Fibroblast of skin of right biceps (primary cell): ENCODE measurements at places on chromosomes 12 and 14.
A peak's percentile ranks its signal among the peaks of the same experiment; 100 is the strongest.

DNA sequence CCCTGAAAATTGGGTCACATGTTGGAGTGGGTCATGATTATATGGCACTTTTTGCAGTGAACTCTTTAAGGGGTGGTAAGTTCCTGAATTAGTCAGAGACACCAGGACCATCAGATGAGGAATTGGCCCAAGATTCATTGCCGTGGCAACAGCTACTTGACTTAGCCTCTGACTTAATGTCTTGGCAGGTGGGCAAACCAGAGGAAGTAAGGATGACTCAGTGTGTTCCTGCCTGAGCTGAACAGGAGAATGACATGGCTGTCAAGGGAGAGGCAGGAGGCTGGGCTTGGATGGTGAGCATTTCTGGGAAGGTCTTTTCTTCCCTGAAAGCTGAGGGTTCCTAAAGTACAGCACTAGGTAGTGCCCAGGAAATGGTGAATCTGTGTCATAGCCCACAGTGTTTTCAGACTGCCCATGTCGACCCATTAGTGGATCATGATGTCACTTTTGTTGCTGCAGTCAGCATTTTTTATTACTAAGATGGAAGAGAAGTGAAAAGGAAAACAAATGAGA, 170.1 kb upstream of the PWP1 start:
- DNase-seq, result peak; percentile 97

GRCh38 chr12:130701402-130701744, 14.7 kb downstream of the RIMBP2 start:
- no peak for DNase-seq

- DNase-seq, result no peak
These were observed 3.9 kb downstream of the LHX5 start for GRCh38 chr12:113467502-113468364.

DNA sequence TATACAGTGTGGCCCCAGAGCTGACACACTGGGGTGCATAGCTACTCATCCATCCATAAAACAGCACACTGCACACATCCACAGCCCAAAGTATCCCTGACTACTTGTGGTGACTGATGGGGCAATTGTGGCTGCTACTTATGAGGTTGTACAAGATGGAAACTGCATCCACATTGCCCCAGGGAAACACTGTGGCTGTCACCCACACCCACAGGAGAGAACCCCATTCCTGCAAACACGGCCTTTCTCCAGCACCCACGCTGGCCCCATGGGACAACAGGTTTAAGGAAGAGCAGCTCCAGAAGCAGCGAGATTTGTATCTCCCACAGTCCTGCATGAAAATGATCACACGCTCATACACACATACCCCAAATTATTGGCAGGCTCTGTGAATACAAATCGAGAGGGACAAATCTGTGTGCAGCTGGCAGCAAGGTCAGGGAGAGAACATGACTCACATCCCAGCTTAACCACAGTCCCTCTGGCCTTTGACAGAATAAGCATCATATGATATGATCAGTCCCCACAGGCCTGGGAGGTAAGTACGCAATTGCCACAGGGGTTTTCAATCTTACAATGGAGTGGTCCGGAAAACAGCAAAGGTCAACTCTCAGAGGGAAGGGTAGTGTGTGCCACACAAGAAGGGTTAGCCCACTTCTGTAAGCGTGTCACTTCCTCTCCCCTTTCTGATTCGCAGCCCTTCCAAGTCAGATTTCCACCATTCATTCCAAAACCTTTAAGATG, 61.9 kb downstream of the ESR2 start:
- peak; percentile 53 for DNase-seq

DNA sequence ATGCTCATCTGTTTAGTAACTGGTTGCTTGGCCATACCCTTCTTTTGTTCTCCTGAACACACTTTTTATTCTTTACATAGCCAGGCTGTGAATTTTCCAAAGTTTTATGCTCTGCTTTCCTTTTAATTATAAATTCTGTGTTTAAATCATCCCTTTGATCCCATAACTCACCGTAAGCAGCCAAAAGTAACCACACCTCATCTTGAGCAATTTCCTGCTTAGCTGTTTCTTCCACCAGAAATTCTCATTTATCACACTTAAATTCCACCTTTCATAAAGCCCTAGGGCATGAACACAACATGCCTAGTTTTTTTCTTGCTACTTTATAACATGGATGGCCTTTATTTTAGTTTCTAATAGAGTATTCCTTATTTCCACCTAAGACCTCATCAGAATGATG, 510.7 kb downstream of the C12orf50 start:
- DNase-seq, result peak; percentile 30

DNA sequence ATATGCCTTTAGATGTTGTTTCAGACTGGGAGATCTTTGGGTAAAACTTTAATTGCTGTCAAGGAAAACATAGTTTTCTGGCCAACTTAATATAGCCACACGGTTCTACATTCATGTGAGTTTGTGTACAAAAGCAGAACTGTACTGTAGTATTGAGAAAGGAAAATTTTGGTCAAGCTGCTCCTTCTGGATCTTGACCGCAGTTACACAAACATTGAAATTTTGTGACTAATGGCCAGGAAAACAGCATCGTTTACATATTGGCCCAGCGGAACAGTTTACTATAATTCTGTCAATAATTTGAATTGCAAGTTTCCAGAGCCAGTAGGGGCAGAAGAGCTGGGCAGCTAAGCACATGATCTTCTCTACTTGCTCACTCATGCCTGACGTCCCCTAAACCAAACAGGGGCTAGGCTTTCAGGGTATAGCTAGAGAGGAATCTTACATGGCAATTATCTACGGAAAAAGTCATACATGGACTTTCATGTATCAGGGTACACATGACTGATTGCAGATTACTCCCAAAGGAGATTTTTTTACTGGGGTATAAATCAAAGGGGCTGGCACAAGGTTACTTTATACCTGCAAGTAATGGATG, 11.4 kb upstream of the ART4 start:
- DNase-seq, result no peak

DNA sequence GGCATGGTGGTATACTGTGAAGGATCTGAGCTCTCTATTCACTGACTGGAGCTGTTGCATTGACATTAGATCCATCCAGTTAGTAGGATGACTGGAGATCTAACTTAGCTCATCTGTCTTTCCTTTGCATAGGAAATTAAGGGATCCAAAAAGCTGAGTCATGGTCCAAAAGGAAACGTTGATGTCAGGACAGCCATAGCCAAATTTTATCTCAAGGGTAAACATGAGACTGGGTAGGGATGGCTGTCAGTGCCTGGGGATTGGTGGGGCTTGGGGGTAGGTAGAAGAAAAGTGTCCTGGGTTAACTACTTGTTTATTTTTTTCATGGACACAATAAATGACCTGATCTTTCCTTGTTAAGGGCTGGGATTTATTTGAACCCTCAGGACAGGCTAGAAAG, 4.6 kb downstream of the FAM177A1 start:
- peak; percentile 73 for DNase-seq

DNA sequence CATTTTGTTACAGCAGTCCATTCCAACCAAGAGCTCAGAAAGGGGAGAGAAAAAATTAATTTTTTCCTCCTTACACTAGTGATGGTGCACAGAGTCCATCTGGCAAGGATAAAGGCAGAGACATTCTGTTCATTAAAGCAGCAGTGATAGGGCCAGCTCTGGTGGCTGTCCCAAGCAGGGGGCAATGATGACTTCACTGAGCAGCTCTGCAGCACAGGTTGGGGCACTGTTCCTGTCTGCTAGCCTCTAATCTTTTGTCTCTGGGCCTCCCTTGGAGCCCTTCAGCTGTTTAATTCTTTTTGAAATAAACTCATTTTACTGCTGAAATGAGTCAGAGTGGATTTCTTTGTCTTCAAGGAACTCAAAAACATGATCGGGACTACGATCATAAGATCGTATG, 200.9 kb upstream of the PLXNC1 start:
- no peak for DNase-seq

GRCh38 chr12:88947486-88948043, 367.3 kb upstream of the KITLG start:
- DNase-seq, result no peak

- no peak for DNase-seq
These were observed 482 bp upstream of the PSMC1 start for GRCh38 chr14:90255871-90256270.

GRCh38 chr12:114402084-114402717, 3.7 kb downstream of the TBX5 start:
- no peak for DNase-seq

DNA sequence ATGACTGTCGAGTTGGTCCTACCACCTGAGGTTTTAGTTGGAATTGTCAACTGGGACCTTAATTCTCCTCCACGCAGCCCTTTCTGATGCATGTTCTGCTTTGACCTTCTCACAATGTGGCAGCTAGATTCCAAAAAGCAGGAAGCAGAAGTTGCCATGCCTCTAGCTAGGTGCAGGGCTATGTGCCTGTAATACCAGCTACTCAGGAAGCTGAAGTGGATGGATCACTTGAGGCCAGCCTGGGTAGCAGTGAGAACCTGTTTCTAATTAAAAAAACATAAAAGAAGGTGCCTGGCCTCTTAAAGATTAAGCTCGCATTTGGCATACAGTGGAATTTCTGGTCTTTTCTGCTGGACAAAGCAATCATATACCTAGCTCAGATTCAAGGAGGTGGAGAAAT, 77.1 kb downstream of the FGD4 start:
- no peak for DNase-seq

- DNase-seq, result no peak
These were observed 581.1 kb upstream of the MGAT4C start for GRCh38 chr12:86837246-86837645.

GRCh38 chr14:41604721-41605531, 1.8 kb upstream of the LRFN5 start:
- DNase-seq, result peak; percentile 87

GRCh38 chr14:91116913-91117588, 3.2 kb downstream of the DGLUCY start:
- DNase-seq, result no peak

DNA sequence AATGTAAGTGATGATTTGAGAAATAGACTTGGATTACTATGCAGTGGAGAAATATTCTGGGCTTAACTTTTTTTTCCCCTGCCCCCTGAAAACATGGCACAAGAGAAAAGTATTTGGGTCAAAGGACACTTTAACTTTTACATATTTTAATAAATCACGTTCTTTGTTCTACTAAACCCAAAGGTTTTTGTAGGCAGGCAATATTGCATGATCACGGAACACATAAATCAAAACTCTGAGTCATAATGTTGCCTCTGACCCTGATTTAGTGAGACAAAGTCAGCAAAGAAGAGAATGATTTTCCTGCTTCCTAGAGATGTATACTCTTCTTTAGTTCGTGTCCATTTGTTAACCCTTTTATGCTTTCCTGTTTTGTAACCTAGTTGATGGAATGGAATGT, 38.0 kb downstream of the ABCD2 start:
- DNase-seq, result no peak

- DNase-seq, result no peak
These were observed 35.5 kb upstream of the PPFIBP1 start for GRCh38 chr12:27488479-27488878.

GRCh38 chr14:53016919-53017318, 66.1 kb upstream of the FERMT2 start:
- DNase-seq, result no peak

GRCh38 chr12:6899837-6900519, 4.6 kb upstream of the LRRC23 start:
- DNase-seq, result no peak

DNA sequence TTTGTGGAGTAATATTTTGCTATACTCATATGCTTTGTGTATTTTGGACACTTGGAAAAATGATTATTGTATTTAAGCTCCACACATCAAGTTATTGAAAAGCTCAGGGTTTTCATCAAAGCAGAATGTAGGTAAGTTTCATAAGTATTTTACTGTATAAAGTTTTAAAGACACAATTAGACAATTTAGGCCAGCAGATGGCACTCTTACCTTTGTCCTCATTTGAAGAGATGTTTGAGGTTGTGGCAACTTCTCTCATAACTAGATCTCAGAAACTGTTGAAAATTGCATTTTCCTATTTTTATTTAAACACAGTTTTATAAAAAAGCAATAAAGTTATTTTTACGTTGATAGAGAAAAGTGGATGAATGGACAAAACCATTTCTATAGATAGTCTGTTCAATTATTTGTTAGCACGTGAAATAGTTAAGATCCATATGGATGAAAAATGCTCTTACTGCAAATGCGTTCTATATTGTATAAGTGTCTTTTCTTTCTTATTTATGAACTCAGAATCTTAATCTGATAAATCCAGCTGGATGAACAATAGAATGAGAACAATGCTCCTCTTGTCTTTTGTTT, 300.0 kb downstream of the AEBP2 start:
- DNase-seq, result peak; percentile 70

GRCh38 chr14:95250936-95251335, 68.8 kb downstream of the CLMN start:
- no peak for DNase-seq

DNA sequence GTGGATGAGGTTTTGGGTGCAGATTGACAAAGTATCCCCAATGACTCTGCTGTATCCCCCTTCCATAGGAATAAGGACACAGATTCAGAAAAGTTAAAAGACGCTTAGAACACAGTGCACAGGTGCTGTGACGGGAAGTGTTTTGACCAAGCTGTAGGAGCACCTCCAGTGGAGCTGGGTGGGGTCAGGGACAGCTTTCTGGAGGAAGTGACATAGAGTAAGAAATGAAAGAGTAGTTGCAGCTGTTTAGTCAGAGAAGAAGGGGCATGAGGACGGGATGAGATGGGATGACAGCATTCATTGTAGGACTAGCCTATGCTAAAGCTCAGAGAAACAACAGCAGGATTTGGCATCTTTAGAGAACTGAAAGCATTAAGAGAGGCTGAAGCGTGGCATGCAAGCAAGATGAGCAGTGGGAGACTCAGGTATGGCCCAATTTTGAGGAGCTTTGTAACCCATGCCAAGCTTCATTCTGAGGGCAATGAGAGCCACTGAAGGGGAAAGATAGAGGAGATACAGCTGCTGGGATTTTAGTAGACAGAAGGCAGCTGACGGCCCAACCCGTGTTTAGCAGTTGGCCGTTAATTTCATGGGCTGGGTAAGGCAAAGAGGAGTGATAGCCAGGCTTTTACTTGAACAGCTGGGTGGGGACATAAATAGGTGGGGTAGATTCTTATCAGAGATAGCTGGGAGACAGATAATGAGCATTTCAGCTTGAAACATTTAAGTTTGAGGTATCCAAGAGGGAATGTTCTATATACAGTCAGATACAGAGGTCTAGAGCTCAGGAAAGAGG, 131.8 kb upstream of the KRAS start:
- DNase-seq, result no peak

DNA sequence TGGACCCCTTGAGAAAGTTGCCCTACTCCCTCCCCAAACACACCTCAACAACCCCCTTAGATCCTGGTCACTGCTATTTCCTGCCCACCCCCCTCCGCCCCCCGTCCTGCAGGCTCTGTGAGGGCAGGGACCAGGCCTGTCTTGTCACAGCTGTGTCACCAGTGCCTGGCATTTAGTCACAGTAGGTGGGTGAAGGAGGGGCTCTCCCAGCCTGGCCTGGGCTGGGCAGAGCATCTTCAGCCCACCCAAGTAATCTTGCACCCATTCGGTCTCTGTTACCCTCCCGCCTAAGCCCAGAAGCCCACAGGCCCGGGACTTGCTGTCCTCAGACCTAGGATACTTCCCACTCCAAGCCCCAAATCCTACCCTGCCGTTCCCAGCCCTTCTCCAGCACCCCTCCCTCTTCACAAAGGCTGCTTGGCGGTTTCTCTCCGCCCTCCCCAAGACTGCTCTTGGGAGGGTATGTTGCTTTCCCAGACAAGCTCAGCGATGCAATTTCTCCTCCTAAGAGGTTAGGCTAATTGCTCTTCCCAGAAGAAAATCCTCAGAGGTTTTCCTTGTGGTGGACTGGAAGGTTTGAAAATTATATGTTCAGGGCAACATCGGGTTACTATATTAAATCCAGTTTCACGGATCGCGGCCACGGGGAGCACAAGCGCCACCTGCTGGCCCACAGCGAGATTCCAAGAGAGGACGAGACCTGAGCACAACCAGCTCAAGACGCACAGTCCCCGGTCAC, 50.8 kb upstream of the ZFP36L1 start:
- DNase-seq, result peak; percentile 68

- no peak for DNase-seq
These were observed 305.0 kb upstream of the DIO3 start for GRCh38 chr14:101256266-101256665.
